Aorta (tissue), 5 donors: ENCODE measurements at places on chromosomes 4 and X. TPM values are rescaled to one million over a fixed set of nuclear protein-coding genes. Genes with fewer than 3 reads are reported as not detected.
A peak's percentile ranks its signal among the peaks of the same experiment; 100 is the strongest.

GRCh38 chr4:183576701-183577404 lies 72.0 kb downstream of the ING2 start:
- no peaks in the 10 kb centered on the region for H3K4me1 ChIP-seq
- H3K27ac ChIP-seq, result no peak overlapping the region
- H3K27me3 ChIP-seq, result no peaks in the 10 kb centered on the region
- H3K36me3 ChIP-seq, result no peaks in the 10 kb centered on the region

- H3K27me3 ChIP-seq, result no peaks in the 10 kb centered on the region
- H3K36me3 ChIP-seq, result no peaks in the 10 kb centered on the region
- H3K27ac ChIP-seq, result no peak overlapping the region
- H3K4me1 ChIP-seq, result no peaks in the 10 kb centered on the region
- DNase-seq, result no peak
These were observed 41.8 kb downstream of the CLCN3 start for GRCh38 chr4:169662206-169662605.

DNA sequence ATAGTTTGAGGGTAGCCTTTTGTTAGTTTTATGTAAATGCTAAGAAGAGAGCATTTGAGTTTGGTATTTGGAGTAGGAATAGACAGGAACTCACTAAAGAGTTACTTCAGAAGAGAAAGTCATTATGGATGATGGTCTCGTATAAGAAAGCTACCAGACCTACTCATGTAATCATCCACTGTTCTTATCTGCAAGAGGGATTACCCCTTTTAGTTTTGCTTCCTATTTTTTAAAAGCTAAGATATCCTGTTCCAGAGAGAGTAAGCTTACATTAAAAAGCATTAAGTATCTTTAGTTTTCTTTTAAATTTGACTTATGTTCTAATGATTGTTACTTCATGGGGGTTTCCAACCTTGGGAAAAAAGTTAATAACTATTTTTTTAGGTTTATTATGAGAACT lies 12.5 kb upstream of the ART3 start:
- H3K4me1 ChIP-seq, result no peaks in the 10 kb centered on the region
- no peak overlapping the region for H3K27ac ChIP-seq
- no peaks in the 10 kb centered on the region for H3K27me3 ChIP-seq
- no peak overlapping the region for H3K4me3 ChIP-seq
- no peaks in the 10 kb centered on the region for H3K36me3 ChIP-seq

CTAG1A gene
- total RNA-seq, result not detected

- H3K4me1 ChIP-seq, result no peaks in the 10 kb centered on the region
- no peaks in the 10 kb centered on the region for H3K27me3 ChIP-seq
- DNase-seq, result no peak
- H3K27ac ChIP-seq, result no peak overlapping the region
- no peaks in the 10 kb centered on the region for H3K36me3 ChIP-seq
These were observed 1928.4 kb downstream of the STIM2 start for GRCh38 chr4:28788929-28789490.

HSPA4L gene
- 12.6 TPM for total RNA-seq

DNA sequence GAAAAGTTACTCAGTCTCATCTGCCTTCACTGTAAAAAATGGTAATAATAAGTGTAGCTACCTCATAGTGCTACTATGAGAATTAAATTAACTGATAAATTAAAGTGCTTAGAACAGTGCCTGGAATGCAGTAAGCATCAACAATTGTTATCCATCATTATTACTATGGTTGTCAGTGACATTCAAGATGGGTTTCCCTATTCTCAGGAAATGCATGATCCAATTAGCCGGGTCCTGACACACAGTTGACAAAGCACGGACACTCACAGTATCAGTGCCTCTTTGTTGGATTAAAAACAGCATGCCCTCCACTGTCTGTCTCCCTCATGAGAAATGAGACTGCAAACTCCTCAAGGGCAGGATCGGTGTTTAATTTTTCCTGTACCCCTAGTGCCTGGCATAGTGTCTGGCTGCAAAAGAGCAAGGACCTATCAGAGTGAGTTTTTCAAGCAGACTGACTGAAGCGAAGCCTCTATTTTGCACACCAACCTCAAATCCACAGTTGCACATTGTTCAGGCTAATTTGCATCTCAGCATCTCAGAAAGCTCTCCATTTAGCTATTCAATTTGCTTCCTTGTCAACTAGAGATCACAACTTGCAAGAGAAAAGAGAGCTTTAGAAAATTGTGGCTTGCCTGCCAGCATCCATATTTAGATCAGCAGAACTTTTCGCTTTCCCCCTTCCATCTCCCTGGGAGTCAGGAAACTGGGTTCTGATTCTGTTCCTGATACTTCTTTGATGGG lies 122.9 kb downstream of the LDB2 start:
- H3K36me3 ChIP-seq, result no peaks in the 10 kb centered on the region
- peaks cover 3% of the 10 kb centered on the region for H3K4me1 ChIP-seq
- no peak overlapping the region for H3K4me3 ChIP-seq
- H3K27me3 ChIP-seq, result no peaks in the 10 kb centered on the region

CLTRN gene
- total RNA-seq, result not detected

MAGEB2 gene
- total RNA-seq, result not detected

DNA sequence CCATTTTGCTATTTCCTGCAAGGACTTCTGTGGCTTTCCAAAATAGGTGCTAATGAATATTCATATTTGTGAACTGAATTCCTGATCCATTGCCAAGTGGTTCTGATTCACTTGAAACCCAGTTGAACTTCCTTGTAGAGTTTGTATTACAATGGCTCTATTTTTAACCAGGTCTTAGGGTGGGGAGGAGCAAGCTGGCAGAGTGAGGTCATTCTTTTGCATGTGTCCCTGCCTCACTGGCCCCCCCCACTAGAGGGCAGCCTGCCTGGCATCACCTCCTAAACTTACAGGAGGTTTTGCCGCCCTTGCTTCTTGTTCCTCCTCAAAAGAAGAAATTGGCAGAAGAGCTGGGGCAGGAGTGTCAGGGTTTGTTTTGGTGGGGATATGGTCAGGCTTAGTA lies 10.5 kb downstream of the PTTG2 start:
- H3K4me1 ChIP-seq, result peaks cover 7% of the 10 kb centered on the region
- peak; percentile 92 for DNase-seq
- peak overlapping the region; percentile 84 for H3K27ac ChIP-seq
- no peak overlapping the region for H3K4me3 ChIP-seq
- H3K27me3 ChIP-seq, result no peaks in the 10 kb centered on the region

DNA sequence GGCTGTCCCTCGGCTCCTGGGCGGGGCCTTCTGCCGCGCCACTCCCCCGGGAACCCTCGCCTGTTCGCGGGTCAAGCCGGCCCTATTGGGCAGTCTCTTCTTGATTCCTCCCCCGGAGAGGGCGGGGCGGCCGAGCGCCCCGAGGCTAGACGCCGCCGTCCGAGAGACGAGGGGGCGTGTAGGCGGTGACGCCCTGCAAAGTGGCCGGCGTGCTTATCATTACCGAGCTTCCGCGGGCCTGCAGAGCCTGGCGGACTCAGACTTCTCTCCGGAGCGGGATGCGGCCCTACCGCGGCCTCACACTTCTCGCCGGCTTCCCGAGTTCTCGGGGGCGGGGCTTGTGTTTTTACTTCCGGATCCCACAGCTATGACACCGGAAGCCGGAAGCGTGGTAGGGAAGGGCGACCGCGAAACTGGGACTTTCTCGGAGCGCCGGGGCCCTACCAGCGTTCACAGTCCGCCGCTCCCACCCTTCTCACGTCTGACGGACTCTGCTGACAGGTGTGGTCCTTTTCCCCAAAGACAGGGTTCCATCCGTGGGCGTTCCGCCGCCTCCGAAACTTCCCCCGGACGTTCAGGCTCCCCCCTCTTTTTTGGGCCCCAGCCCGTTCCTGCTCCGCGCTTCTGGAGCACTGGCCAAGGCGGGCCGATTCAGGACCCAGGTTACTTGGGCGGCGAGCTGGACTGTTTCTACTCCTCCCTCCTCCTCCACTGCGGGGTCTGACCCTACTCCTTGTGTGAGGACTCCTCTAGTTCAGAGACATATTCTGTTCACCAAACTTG lies at the start of gene IKBKG:
TSS of gene IKBKG (plus strand) at position 376 of the 783 bp plus-strand sequence. CDS start 4,383 bp downstream, outside the sequence.
- H3K36me3 ChIP-seq, result no peaks in the 10 kb centered on the region
- H3K27me3 ChIP-seq, result no peaks in the 10 kb centered on the region
- peak; percentile 94 for DNase-seq
- no peaks in the 10 kb centered on the region for H3K4me1 ChIP-seq

DCAF4L1 gene
- 0.36 TPM for total RNA-seq

SLC34A2 gene
- 1.4 TPM for total RNA-seq

PCDH11X gene
- total RNA-seq, result 3.4 TPM

OTC gene
- 1.4 TPM for total RNA-seq

DNA sequence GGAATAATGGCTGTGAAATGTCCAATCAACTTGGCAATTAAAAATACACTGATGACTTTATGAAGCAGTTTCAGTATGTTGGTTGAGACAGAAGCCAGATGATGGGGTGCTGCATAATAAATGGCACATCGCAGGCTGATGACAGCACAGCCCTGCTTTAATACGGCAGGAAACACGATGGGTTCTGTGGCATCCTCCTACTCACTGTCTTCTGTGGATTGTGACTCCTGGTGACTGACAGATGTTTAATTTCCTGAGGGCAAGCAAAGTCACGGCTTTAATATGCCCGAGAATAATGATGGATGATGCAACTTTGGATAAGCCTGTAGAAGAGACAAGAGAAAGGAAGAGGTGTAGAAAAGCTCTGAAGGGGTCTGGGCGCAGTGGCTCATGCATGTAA lies 295.4 kb downstream of the TRIML1 start:
- no peaks in the 10 kb centered on the region for H3K4me1 ChIP-seq
- H3K27me3 ChIP-seq, result no peaks in the 10 kb centered on the region
- no peaks in the 10 kb centered on the region for H3K36me3 ChIP-seq

GRCh38 chrX:85114776-85115175 lies 111.1 kb downstream of the APOOL start:
- no peak overlapping the region for H3K4me3 ChIP-seq
- H3K27me3 ChIP-seq, result no peaks in the 10 kb centered on the region
- no peak for DNase-seq
- no peaks in the 10 kb centered on the region for H3K36me3 ChIP-seq

- H3K27ac ChIP-seq, result no peak overlapping the region
- H3K4me3 ChIP-seq, result no peak overlapping the region
- H3K36me3 ChIP-seq, result no peaks in the 10 kb centered on the region
- no peaks in the 10 kb centered on the region for H3K27me3 ChIP-seq
- DNase-seq, result no peak
- no peaks in the 10 kb centered on the region for H3K4me1 ChIP-seq
These were observed 56.8 kb downstream of the SEPSECS start for GRCh38 chr4:25103418-25103817.

DNA sequence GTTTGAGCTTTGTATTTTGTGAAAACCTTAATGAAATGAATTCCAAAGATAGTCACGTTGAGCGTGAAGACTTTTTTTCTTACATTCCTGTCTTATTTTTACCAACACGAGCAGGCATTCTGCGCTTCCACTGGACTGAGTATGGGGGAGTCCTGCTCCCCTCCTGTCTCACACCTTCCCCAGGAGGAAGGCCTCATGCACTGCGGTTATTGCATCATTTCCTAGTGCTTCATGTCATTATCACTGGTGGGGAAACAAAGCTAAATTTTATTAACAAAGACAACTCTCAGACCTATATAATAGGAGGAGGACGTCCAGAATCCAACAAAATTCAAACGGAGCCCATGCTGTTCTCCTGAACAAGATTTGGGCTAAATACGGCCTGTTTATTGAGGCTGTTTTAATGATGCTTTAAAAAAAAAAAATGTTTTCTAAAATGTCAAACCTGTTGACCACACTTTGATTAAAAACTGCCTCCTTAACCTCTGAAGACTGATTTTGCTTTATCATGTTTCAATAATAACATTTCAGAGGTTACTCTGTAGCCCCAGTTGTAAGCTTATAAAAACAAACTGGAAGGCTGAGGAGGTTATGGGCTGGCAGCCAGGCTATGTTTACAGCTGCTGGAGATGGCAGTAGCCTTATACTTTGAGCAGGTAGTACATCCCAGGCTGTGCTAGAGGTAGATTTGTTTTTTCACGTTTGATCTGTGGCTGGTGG lies 118.0 kb downstream of the SOWAHB start:
- no peak overlapping the region for H3K4me3 ChIP-seq
- peaks cover 5% of the 10 kb centered on the region for H3K36me3 ChIP-seq
- H3K27me3 ChIP-seq, result no peaks in the 10 kb centered on the region
- no peak overlapping the region for H3K27ac ChIP-seq
- peaks cover 3% of the 10 kb centered on the region for H3K4me1 ChIP-seq

ANK2 gene
- total RNA-seq, result 64.4 TPM

DNA sequence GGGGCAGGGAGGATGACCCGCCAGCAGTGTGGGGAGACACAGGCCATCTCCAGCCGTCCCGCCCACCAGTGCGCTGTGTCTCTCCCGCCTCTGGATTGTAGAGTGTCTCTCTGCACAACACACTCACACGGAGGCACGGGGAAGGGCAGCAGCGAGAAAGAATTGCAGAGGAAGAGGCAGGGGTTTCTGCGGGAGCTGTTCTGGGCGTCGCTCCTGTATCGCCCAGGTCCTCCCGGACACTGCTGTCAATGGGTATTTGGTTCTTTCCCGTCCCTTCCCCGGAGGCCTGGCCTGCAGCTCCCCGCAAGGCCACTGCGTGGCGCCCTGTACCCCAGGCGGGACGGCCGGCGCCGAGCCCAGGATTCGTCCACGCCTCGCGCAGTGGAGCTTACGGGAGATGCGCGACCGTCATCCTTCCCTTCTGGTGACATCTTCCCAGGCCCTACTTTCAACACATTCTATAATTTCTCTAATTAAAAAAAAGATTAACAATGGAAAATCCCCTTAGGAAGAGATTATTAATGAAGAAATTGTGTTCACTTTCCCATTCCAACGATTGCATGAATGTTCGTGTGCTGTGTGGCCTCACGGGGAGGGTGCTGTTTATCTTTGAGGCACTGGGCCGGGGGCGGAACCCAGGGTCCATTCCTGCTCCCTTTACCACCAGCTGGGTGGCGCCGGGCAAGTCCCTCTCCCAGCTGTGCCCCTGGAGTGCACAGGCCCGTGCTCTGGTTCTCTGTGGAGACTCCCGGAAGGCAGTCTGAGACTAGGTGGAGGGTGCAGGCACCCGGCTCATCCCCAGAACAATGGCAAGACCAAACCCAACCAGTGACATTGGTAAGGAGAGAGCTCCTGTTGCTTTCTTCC lies 95.7 kb downstream of the CPZ start:
- H3K27me3 ChIP-seq, result no peaks in the 10 kb centered on the region
- H3K4me3 ChIP-seq, result no peak overlapping the region
- DNase-seq, result peak; percentile 67
- no peaks in the 10 kb centered on the region for H3K4me1 ChIP-seq
- H3K27ac ChIP-seq, result no peak overlapping the region
